Hepatic stellate cell (primary cell): ENCODE measurements at places on chromosomes 3 and 15.

DNA sequence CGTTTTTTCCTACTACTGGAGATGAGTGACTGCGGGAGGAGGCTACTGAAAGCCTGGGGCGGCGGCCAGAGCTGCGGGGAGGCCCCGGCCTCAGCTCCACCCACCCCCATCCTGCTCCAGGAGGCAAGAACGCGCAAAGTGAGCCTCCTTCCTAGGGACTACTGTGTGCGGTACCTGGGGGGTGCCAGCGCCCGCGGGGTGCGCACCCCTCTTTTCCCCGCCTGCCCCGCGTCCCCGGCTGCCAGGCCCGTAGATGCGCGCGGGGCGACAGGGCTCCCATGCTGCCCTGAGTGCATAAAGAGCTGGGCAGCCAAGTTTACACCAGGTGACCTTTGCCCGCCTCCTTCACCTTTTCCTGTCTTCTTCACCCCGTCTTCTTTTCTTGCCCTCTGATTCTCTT, 2.5 kb upstream of the USF3 start:
- no peak for DNase-seq

DNA sequence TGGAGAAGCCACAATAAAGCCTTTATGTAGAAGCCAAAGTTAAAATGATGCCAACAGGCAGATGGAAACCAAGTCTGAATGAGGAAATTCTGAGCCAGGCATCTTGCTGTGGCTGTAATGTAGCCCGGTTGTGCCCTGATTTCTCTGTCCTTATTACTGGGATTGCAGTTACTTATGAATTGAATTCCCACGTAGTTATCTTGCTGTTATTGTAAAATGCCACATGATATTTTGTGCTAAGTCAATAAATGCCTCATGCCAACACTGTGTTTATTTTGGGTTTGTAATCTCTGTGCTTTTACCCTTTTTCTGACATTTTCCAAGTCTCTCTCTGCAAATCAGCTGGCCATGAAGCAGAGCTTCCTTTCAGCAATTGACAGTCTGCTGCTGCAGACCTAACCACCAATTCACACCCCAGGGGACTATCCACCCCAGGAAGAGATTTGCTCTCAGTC, 486.1 kb upstream of the GOLIM4 start:
- DNase-seq, result no peak

DNA sequence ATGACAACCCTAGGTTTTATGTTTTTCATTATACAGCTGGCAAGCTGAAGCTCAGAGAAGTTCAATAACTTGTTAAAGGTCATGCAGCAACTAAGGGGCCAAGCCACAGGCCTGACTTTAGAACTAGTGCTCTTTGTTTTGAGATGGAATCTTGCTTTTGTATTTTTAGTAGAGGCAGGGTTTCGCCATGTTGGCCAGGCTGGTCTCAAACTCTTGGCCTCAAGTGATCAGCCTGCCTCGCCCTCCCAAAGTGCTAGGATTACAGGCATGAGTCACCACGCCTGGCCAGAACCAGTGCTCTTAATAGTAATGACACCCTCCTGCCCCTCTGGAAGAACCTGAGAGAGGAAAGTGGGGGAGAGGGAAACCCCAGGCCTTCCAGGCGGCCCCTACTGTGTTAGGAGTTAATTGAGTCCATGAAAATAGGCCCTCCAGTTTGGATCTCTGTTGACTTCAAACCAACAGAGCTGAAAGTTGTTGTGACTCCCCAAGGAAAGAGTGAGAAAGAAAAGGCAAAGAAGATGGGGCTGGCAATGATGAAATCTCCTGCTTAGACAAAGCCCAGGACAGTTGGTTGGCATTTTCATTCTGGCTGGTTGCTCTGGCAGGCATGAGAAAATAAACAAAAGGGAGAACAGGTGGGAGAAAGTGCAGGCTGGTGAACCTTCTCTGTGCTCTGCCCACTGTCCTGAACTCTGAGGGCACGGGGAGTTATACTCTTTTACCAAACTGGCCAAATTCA, 3.6 kb upstream of the PRRT3 start:
- no peak for DNase-seq

- no peak for DNase-seq
These were observed 61.0 kb upstream of the SLC24A5 start for GRCh38 chr15:48059791-48060190.

DNA sequence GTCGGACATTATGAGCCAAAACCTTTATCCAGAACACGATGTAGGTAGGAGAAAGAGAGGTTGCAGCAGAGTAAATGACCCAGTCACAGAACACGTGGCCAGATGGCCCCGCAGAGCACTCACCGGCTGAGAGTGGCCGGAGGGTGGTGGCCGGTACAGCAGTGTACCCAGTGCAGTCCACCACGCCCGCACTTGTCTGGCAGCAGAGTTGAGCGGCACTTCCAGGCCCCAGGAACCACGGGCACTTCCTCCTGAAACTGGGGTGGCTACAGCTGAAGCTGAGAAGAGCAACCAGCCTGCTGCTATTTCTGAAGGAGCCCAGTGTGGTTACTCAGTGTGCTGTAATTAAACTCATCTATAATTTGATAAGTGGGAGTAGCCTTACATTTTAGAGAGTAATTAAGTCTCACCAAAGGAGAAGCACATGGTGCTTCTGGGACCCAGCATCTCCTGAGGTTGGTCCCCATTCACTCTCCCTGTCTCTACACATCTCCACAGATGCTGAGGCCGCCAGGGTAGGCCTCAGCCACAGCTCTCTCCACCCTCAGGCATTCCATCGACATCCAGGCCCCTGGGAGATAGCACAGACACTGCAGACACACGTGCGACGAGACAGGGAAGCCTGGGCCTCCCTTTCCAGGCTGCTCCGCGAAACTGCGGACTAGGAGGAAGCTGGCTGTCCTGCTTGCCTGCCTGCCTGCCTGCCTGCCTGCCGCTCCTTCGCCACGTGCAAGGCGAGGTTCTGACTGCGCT, 49.8 kb downstream of the BDH1 start:
- no peak for DNase-seq

GRCh38 chr3:150458001-150458400, 49.9 kb downstream of the TSC22D2 start:
- DNase-seq, result no peak

DNA sequence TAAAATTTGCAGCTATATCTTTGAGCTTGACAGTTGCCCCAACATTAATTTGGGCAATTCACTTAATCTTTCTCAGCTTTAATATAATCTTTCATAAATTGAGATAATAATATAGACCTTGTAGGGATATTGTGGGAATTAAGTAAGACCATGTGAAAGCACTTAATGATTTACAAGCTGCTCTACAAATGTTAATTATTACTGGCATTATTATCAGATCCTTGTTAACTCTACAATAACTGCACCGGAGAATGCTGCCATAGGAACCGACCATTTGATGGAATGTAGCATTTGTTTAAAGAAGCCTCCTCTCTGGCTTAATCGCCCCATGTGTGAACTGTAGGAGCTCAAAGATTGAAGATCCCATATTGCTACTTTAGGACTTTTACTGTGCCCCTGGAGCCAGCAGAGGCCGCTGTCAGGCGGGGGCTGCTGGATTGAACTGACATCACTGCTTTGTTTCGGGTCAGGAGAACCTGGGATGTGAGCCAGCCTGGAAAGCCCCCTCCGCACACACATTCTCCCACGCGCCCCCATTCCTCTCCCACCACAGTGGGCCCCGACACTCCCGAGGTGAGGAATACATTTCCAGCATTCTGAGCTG, 154.2 kb upstream of the TNIK start:
- peak; percentile 9 for DNase-seq

GRCh38 chr3:161199926-161200325, 21.2 kb upstream of the NMD3 start:
- DNase-seq, result no peak

DNA sequence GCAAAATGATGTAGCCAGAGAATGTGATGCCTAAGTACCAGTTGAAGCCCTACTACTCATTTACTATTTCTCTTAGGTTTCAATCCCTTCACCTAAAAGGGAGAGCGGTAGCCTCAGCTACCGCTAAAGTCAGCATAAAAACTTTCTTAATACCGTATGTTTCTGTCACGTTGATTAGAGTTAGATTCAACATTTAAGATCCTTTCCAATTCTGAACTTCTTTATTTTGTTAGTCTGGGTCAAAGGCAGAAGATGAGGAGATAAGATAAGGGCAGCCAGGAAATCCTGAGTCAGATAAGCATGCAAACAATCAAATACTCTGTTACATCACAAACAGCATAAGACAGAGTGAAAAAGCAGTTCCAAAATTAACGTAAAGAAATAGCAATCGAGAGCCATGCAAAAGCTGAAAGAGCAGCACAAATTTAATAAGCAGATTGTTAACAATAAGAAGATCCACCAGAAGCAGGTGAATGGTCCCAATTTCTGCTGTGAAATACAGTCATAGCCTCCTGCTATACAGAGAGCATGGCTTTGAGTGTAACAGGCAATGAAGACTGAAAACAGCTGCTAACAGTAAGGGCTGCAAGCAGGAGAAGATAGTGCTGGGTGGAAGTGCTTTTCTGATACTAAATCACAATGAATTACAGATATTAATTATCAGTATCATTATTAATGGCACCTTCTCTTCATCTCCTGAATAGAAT, 3.0 kb downstream of the TMEM207 start:
- DNase-seq, result no peak

- DNase-seq, result no peak
These were observed 464.7 kb downstream of the PDCD6IP start for GRCh38 chr3:34263101-34263621.

DNA sequence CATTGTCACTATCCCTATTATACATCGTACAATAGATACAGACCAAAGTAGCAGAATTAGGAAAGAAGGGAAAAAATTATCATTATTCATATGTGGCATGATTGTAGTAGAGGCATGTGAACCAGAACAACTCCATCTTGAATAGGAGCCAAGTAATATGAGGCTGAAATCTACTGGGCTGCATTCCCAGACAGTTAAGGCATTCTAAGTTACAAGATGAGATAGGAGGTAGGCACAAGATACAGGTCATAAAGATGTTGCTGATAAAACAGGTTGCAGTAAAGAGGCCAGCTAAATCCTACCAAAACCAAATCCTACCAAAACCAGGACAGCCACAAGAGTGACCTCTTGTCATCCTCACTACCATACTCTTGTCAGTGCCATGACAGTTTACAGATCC, 1035.4 kb upstream of the SEMA6D start:
- DNase-seq, result no peak

- DNase-seq, result no peak
These were observed 39.9 kb downstream of the C3orf80 start for GRCh38 chr3:160265088-160265487.

GRCh38 chr15:81747482-81747881, 298.3 kb downstream of the MEX3B start:
- DNase-seq, result no peak
